ENCODE measurements at places on chromosomes 4 and X.
A peak's percentile ranks its signal among the peaks of the same experiment; 100 is the strongest.

DNA sequence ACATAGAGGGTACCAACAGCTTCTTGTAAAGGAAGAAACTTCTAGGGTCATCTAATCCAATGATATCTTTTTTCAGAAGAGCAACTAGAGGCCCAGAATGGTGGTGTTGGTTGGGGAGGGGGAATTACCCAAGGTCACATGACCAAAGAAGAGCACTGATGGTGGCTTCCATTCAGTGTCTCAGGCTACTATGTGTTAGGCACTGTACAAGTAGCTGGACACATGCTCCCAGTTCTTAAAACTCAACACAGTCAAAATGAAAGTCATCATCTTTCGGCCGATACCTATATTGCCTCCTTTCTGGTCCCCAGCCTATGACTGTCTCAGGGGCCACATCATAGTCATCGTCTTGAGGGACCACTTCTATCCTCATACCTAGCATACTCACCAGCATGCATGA is 88.1 kb downstream of the ARHGAP6 start:
- no peak for DNase-seq

GRCh38 chrX:38311743-38312142 is 15.6 kb downstream of the RPGR start:
- no peak for DNase-seq

- DNase-seq, result no peak
These were observed 17.9 kb downstream of the METAP1 start for GRCh38 chr4:99013402-99013843.

- DNase-seq, result no peak
These were observed 1.7 kb downstream of the CLCN4 start for GRCh38 chrX:10158279-10159144.

DNA sequence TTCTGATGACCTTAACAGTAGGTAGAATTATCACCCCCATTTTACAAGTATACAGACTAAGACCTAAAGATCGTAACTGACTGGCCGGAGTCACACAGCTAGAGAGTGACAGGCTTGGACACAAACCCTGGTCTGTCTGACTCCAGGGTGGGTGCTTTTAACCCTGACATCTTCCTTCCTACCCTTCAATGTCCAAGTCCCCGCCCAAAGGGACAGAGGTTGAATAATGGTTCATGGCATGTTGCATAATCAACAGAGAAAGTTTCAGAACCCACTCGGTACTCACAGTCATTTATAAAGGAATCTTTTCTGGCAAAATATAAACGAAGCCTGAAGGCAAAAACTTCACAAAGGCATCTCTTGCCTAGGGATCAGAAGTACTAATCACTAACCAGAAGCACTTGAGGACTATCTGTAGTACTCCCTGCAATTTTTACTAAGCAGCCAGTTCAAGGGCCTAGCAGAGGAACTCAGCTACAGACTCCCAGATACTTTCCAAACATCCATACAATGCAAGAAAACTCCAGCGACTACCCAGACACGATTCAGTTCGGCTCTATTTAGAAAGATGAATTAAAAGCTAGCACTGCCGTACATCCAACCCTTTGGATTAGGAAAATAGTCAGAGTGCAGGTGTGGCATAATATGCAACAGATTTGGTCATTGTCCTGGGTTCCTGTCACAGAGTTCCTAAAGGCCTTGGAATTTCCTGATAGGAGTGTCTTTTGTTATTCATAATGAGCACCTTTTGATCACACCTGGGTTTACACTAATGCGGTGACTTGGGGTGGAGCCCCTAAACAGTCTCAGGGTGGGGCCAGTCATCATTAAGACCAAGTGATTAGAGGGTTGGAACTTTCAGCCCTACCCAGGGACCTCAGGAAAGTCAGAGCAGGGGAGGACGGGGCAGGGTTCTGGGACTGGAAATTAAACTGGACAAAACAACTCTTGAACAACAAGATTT is 44.0 kb downstream of the RELL1 start:
- no peak for DNase-seq

- DNase-seq, result peak; percentile 79
These were observed 67.0 kb upstream of the MSX1 start for GRCh38 chr4:4792466-4792865.

GRCh38 chr4:117817301-117817700 is 217.0 kb upstream of the NDST3 start:
- no peak for DNase-seq

- DNase-seq, result no peak
These were observed 353 bp downstream of the NSD2 start for GRCh38 chr4:1871471-1872021.

DNA sequence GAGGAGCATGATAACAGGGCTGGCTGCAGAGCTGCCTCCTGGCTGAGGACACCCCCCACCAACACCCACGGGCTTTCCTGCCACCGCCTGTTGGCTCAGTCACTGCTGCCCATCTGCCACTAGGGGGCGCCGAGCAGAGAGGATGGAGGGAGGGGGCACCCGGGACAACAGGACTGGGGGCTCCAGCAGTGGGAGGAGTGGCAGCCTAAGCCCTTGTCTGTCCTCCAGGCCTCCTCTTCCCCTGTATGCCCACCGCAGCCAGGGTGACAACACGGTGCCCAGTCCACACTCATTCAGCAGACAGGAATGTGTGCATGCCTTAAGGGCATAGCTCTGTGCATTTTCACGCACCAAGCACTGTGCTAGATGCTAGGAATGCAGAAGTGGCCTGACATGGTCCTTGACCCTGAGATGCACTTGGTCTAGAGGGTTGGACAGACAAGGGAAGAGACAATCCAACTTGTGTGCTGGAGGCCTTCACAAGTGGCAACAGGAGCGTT is 149.9 kb downstream of the AMMECR1 start:
- DNase-seq, result no peak

DNA sequence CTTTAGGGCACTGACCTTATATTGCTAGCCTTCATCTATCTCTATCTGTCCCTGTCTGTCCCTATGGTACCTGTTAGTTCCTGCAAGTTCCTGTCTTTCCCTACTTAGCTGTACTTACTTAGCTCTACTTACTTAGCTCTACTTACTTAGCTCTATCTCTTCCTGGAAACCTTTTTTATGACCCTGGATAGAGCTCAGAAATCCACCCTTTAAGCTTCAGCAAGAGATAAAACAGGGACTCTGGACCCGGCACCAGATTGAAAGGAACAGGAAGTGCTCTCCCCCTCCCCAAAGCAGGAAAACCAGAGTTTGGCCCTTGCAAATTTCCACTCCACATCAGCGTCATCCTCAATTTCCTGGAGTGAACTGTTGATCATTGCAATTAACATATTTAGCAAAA is 12.3 kb upstream of the IL9R start:
- no peak for DNase-seq

GRCh38 chr4:3225071-3225850 is 23.7 kb upstream of the MSANTD1 start:
- no peak for DNase-seq

- no peak for DNase-seq
These were observed 150.1 kb upstream of the NEIL3 start for GRCh38 chr4:177159600-177159999.

- DNase-seq, result no peak
These were observed 10.8 kb downstream of the NUDT6 start for GRCh38 chr4:122911588-122911987.

GRCh38 chr4:123386609-123387008 is 10.0 kb upstream of the SPRY1 start:
- no peak for DNase-seq

GRCh38 chr4:15479089-15479912 is 9.6 kb downstream of the CC2D2A start:
- DNase-seq, result peak; percentile 79

GRCh38 chrX:37926700-37927099 is 79.3 kb upstream of the DYNLT3 start:
- DNase-seq, result peak; percentile 13

- no peak for DNase-seq
These were observed 21.1 kb downstream of the VSIG4 start for GRCh38 chrX:66018585-66019309.

DNA sequence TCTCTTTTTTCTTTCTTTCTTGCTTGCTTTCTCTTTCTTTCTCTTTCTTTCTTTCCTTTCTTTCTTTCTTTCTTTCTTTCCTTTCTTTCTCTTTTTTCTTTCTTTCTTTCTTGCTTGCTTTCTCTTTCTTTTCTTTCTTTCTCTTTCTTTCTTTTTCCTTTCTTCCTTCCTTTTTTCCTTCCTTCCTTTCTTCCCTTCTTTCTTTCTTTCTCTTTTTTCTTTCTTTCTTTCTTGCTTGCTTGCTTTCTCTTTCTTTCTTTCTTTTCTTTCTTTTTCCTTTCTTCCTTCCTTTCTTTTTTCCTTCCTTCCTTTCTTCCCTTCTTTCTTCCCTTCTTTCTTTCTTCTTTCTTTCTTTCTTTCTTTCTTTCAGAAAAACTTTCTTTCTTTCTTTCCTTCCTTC is 108.1 kb upstream of the SHOX start:
- DNase-seq, result no peak

GRCh38 chr4:148097801-148098200 is 344.4 kb downstream of the NR3C2 start:
- no peak for DNase-seq

GRCh38 chr4:173525118-173526011 is 4.7 kb downstream of the HAND2 start:
- DNase-seq, result no peak

DNA sequence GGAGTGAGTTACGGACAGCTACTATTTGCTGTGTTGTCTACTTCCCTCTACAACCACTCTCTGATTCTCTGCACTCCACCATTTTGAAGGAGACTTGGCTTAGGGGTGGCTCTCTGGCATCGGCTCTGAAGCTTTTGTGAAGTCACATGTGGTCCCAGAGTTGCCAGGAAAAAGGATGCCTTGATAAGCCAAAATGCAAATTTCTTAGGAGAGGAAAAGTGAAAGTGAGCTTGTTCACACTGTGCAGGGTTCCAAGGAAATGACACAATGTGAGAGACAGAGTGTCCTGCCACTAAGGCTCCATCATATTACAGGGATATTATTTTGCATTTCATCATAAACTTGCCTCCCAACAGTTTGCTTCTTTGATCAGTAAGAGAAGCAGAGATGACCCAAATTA is 7.2 kb downstream of the PHOX2B start:
- no peak for DNase-seq

GRCh38 chrX:38438321-38438720 is 85.9 kb downstream of the OTC start:
- DNase-seq, result no peak

DNA sequence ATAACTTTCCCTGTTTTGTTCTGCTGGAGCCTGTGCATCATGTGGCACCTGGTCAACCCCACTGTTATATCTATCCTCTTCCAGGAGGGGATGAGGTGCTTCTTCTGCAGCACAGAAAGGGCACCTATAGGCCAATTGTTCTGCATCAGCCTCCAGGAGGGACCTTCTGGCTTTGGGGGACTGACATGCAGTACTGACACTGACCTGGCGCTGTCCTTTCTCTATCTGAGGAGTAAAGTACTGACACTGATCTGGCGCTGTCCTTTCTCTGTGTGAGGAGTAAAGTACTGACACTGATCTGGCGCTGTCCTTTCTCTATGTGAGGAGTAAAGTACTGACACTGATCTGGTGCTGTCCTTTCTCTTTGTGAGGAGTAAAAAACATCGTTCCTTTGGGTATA is 498.4 kb downstream of the PACRGL start:
- DNase-seq, result no peak

- no peak for DNase-seq
These were observed 10.5 kb downstream of the ACSL1 start for GRCh38 chr4:184815046-184815877.

GRCh38 chr4:86247906-86248305 is 111.9 kb downstream of the MAPK10 start:
- DNase-seq, result no peak

GRCh38 chr4:114593526-114593925 is 5.1 kb upstream of the UGT8 start:
- no peak for DNase-seq

- no peak for DNase-seq
These were observed 71.4 kb downstream of the GBA3 start for GRCh38 chr4:22764183-22764582.

- DNase-seq, result no peak
These were observed 1386.6 kb downstream of the PCDH7 start for GRCh38 chr4:32106767-32107166.

DNA sequence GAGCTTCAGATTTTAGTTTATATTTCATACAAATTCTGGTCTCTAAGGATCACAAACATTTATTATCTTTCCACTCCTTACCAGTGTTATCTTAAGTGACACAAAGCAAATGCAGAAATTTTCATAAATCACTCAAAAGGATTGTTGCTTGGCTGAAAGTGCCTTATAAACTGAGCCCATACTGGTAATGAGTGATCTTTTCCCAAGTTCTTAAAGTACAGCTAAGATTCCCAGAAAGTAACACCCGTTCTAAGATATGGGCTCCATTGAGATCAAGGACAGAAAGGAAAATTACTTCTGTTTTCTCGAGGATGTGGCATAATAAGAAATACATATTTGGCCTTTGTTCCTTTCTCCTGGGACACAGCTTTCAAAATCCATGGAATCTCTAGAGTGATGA is 313.7 kb downstream of the ARHGAP24 start:
- no peak for DNase-seq

GRCh38 chrX:152821145-152821765 is 9.3 kb downstream of the CETN2 start:
- no peak for DNase-seq

- no peak for DNase-seq
These were observed 133.7 kb downstream of the DCLK2 start for GRCh38 chr4:150211799-150212445.

DNA sequence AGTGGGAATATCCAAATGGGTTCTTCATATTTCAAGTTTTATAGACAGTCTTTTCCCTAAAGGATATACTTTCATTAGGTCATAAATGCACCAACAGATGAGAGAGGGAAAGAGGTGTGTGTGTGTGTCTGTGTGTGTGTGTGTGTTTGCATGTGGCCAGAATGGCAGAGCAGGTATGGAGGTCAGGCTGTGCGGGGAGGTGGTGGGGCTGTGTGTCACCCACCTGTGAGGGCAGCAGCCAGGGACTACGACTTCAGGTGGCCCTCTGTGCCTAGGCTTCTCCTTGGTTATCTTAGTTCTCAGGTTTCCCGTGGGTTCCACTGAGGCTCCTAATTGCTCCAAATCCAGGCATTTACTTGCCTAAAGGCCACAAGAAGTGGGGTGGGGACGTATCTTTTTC is 14.6 kb downstream of the HAND2 start:
- DNase-seq, result no peak

DNA sequence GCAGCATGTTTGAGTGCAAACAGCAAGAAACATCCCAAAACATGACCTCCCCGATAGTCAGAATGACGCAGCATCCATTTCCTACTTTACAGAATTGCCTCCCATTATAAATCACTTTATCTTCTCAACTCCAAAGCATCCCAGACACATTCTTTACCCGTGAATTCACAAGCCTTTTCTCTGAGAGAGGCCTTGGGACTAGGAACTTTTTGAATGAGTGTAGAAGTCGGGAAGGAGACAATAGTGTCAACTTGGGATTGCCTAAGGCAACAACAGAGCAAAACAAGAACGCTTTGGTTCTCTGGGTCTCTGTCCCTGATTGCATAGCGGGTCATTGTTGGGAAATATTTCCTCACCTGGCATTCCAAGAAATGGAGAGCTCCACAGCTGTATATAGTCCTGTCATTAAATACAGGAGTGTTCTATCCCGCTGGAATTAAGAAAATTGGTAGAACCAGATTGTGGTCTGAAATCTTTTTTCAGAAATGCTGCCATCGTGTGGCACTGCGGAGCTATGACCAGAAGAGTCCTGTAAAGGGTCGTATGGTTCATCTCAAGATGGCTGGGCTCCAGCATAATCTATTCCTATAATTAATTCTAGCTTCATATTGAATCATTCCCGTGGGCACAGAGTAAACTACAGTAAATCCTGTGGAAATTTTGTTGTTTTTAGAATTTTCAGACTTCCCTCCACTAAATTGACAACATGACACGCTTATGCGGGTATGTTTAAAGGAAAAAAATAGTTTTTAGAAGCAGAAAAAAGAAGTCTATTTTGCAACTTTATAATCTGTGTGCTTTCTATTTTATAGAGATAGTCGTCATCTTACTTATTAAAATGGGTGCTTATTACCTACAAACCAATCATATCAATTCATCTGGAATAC is 2.0 kb upstream of the SPP1 start:
- peak; percentile 74 for DNase-seq

Data from stromal cell of bone marrow (primary cell).